Dermis microvascular lymphatic vessel endothelial cell (primary cell): ENCODE measurements at places on chromosomes 13 and 19. TPM values are rescaled to one million over a fixed set of nuclear protein-coding genes. Genes with fewer than 3 reads are reported as not detected.

DNA sequence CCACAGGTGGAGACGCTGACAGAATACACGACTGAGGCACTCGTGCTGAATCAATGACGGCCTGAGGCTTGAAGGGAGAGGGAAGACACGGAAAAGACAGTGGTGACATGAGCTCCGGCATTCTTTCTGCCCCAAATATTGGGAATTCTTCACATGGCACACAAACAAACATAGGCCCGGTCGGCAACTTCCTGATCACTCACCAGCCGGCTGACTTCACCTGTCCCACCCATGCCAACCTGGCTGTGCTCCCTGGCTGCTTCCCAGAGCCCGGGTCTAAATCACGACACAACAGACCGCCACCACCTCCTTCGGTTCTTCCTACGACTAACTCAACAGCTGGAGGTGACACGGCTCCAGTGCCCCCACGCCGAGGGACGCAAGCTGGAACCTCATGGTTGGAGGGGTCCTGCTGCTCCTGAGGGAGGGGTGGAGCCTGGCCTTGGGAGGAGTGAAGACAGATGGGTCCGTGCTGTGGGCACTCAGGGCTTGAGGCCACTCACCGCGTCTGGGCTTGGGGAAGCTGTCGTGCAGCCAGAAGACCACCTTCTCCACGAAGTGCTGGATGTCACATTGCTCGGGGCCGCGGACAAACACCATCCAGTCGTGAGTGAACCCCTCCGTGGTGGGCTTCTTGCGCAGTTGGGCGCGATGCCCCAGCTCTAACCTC lies 9.6 kb downstream of the MLLT1 start:
- no peak for DNase-seq

GRCh38 chr19:1847348-1847683 lies 967 bp downstream of the REXO1 start:
- DNase-seq = no peak

DNA sequence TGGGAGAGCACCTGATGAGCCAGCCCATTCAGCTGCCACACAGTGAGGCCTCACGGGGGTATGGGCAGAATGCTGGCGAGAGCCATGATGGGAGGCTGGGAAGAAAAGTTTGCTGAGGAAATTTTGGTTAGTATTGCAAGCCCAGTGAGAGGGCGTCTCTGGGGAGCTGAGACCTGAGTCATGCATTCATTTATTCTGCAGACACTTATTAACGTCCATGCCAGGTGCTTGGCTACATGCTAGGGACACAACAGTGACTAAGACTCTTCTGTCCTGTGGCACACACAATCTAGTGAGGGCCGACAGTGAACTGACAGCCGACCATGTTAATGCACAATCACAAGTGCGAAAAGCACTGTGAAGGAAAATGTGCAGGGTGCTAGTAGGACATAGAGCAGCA lies 27.2 kb downstream of the WDR62 start:
- no peak for DNase-seq

DNA sequence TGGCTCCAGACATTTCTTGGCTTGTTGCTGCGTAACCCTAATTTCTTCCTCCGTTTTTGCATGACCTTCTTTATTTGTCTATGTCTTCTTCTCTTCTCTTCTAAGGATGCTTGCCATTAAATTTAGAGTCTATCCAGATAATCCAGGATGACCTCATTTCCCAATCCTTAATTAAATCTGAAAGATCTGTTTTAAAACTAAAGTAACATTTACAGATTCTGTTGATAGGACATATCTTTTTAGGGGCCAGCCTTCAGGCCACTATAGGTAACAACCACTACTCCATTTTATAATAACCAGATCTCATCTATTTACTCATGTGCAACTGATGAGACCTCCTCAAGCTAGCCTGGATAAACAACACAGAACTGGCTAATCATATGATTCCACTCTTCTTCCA lies 490.5 kb upstream of the SLC10A2 start:
- no peak for DNase-seq

- DNase-seq = no peak
These were observed 743.8 kb upstream of the SLC10A2 start for GRCh38 chr13:103810026-103810425.

DNA sequence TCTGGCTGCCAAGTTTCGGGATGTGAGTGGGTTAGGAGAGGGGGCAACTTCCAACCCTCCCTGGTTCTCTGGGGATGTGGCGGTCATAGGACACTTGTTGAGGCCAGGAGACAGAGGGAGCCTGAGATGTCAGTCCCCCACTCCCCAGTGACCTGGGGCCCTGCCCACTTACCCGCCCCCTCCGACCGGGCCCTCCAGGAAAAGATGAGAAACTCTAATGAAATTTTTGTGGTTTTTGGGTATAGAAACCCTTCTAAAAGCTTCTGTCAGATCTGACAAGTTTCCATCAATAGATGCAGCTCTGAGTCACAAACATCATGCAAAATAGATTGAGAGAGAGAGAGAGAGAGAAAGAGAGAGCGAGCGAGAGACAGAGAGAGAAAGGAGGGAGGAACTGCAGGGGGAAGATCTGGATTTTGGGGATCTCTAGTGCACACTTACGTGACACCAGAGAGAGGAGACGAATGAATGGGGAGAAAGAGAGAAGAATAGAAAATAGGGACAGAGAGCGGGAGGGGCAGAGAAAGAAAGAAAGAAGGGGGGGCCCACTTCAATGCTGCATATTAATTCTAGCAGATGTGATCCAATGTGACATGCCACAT lies 94.0 kb downstream of the PTPRS start:
- no peak for DNase-seq

DNA sequence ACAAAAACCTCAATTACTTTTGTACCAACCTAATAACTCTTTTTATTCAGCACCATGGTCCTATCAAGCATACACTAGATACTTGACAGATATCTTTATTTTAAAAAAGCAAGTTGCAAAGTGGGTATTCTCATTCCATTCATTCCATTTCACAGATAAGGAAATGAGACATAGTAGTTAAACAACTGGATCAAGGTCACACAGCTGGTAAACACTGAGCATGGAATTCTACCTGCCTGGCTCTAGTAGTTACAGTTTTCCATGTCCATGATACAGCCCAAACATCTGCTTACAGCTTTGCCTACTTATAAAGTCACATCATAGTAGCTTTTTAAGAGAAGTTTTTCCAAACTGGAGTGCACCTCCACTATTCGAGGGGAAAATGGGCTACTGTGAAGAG lies 57.1 kb upstream of the SERTM1 start:
- no peak for DNase-seq

DNA sequence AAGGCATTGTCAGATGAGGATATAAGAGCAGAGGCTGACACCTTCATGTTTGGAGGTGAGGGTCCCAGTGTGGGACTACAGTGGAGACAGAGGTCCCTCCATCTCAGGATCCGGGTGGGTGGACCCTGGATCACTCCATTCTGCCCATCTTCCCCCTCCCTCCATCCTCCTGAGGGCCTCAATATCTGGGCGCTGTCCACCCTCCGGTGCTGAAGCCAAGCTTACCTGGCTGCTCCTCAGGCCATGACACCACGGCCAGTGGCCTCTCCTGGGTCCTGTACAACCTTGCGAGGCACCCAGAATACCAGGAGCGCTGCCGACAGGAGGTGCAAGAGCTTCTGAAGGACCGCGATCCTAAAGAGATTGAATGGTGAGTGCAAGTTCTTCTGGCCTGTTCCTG lies 11.9 kb downstream of the CYP4F12 start:
- no peak for DNase-seq

GRCh38 chr19:52211203-52211602 lies 21.4 kb downstream of the PPP2R1A start:
- no peak for DNase-seq

DNA sequence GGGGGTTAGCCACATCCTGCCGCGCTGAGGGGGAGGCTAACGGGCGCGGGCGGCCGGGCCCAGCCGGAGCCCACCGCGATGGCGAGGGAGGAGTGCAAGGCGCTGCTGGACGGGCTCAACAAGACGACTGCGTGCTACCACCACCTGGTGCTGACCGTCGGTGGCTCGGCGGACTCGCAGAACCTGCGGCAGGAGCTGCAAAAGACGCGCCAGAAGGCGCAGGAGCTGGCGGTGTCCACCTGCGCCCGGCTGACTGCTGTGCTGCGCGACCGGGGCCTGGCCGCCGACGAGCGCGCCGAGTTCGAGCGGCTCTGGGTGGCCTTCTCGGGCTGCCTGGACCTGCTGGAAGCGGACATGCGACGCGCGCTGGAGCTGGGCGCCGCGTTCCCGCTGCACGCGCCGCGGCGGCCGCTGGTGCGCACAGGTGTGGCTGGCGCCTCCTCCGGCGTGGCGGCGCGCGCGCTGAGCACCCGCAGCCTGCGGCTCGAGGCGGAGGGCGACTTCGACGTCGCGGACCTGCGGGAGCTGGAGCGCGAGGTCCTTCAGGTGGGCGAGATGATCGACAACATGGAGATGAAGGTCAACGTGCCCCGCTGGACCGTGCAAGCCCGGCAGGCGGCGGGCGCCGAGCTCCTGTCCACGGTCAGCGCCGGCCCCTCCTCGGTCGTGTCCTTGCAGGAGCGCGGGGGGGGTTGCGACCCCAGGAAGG lies 692 bp downstream of the RGS9BP start:
- peak; percentile 27 for DNase-seq

DNA sequence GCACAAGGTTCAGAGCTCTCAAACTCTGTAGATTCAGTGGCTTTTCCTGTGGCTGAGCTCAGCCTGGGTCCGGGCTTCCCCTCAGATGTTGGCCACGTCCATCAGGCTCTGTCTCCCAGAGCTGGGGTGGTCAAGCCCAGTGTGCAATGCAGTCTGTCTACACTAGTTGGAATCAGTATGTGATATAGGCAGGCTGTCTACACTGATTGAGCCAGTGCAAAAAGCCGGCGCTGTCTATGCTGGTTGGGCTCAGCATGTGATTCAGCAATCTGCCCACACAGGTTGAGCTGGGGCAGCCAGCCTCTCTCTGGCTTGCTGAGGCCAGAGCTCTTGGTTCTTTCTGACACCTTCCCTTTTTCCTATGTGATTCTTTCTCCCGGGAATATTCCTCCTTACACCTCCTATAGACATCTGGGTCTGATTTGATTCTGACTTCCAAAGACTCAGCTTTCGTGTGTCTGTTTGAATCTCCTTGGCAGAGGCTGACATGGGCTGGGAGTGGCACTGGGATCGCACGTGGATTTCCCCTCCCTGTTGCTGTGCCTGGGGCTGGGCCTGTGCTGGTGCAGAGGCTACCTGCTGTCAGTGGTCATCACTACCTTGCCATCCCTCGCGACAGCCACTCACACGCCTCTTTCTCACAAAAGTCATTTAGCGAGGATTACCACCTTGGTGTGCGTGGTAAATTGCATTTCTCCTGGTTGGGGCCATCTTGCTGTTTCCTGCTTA lies 9.3 kb downstream of the CHST8 start:
- no peak for DNase-seq

- DNase-seq = no peak
These were observed 3.6 kb downstream of the TPT1 start for GRCh38 chr13:45337395-45337794.

DNA sequence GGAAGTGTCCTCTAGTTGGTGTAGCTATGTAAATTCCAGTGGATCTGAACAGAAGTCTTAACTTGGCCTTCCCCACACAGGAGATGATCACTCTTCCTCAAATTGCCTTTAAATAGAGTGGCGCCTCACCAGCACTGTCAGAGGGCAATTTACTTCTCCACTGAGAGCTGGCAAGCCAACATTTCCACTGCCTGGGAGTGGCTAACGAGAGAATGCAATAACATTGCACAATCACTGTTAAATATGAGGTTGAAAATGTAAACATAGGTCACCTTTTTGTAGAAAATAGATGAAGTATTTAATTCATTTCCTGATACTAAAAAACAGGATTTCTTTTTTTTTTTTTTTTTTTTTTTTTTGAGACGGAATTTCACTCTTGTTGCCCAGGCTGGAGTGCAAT lies 55.4 kb upstream of the UBL3 start:
- peak; percentile 76 for DNase-seq

DNA sequence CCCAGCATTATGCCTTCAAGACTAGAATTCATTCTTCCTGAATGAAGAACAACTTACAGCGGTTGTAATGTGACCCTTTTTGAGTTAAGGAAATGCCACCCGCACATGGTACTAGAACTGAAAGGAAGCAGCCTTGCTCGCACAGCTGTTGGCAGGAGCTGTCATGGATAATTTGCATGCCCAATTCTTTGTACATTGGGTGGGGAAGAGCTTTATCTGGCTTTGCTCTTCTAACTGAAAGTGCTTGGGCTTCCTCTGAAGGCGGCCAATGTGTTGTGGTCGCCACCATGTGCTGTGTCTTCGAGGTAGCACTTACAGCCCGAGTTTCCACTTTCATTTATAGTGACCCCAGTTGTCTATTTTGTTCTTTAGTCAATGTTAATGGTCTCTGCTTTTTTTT lies 3.4 kb downstream of the CCNE1 start:
- no peak for DNase-seq

DNA sequence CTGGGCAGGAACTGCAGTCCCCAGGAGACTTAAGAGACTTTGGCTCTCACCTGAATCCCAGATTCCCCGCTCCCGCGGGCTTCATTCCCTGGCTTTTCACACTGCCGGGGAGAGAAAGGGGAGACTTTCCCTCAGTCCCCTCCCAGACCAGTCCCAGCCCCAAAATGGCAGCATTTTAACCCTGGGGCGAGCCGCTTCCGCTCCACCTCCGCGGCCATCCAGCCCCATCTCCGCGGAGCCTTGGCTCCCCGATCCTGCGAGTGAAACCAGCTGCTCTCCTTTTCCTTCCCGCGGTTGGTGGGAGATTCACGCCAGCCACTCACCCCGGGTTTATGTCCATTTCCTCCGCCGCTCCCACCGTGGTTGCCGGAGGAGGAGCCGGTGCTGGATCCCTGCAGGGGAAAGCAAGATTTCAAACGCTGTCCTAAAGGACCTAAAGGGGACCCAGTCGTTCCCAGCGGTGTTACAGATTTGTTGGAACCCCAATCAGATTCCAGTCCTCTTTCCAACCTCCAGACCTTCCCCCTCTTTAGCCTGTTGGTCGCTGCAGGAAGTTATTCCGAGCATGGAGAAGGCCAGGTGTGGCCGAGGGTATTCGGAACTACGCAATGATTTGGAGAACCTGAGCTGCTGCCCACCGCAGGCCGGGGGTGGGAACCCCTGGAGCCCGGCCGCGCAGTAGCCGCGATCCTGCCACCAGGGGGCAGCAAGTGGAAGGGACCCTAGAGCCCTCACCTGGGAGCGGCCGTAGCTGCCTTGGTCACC lies 3.4 kb downstream of the DMKN start:
- DNase-seq = no peak

GRCh38 chr19:3914199-3914598 lies 18.7 kb upstream of the NMRK2 start:
- DNase-seq = no peak

DNA sequence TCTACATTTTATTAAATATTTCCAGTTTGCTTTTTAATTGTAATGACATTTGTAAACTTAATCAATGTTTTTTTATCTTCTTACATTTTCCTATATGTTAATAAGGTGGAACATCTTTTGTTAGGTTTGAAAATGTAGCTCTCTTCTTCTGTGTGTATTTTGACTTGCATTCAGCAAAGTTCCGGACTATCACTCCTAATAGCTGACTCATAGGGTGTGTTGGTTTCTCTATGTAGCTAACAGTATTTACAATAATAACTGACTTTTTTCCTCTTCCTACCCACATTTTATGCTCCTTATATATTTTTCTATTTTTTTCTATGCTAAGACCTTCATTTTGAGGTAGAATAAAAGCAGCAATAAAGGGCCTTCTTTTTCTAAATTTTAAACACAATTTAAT lies 28.1 kb downstream of the MYO16 start:
- no peak for DNase-seq

FUT1 gene
- 6.0 and 7.7 TPM in 2 replicates for total RNA-seq

ZSCAN4 gene
- not detected in 2 replicates for total RNA-seq

CEACAM20 gene
- not detected in 2 replicates for total RNA-seq

KANK2 gene
- total RNA-seq = 45.6 and 127 TPM in 2 replicates

ZNF541 gene
- total RNA-seq = 0.39 and 0.63 TPM in 2 replicates

BLVRB gene
- total RNA-seq = 39.8 and 61.3 TPM in 2 replicates

LILRB3 gene
- total RNA-seq = not detected in 2 replicates
